Endothelial cell of umbilical vein (primary cell): ENCODE measurements at places on chromosomes 5 and 9. TPM values are rescaled to one million over a fixed set of nuclear protein-coding genes. Genes with fewer than 3 reads are reported as not detected.

- no peak overlapping the region for H3K27ac ChIP-seq
- H3K4me3 ChIP-seq = no peak overlapping the region
- no peaks in the 10 kb centered on the region for H3K27me3 ChIP-seq
- H3K36me3 ChIP-seq = no peaks in the 10 kb centered on the region
- H3K4me1 ChIP-seq = no peaks in the 10 kb centered on the region
Measured at GRCh38 chr9:127136880-127137639, 14.6 kb upstream of the ANGPTL2 start.

CDX1 gene
- total RNA-seq = not detected in 2 replicates

WDR38 gene
- not detected in 2 replicates for total RNA-seq

GRCh38 chr5:131229623-131230022 lies 34.2 kb upstream of the CDC42SE2 start:
- no peaks in the 10 kb centered on the region for H3K27me3 ChIP-seq
- H3K4me1 ChIP-seq = no peaks in the 10 kb centered on the region
- DNase-seq = no peak
- H3K36me3 ChIP-seq = no peaks in the 10 kb centered on the region

WHRN gene
- 0.69 and 1.1 TPM in 2 replicates for total RNA-seq
